Endothelial cell of umbilical vein (primary cell): ENCODE measurements at places on chromosomes 1 and 21.

- H3K4me3 ChIP-seq, result no peak overlapping the region
- no peak overlapping the region for H3K27ac ChIP-seq
- no peak for DNase-seq
Measured at GRCh38 chr1:63688302-63688890, 85.4 kb upstream of the ROR1 start.

GRCh38 chr1:43366601-43367025 is 1.2 kb downstream of the ELOVL1 start:
- peaks cover 26% of the 10 kb centered on the region for H3K4me1 ChIP-seq
- no peaks in the 10 kb centered on the region for H3K27me3 ChIP-seq
- peaks cover 12% of the 10 kb centered on the region for H3K36me3 ChIP-seq
- DNase-seq, result no peak
- H3K27ac ChIP-seq, result peak overlapping the region; percentile 57
- H3K4me3 ChIP-seq, result peak overlapping the region; percentile 70

DNA sequence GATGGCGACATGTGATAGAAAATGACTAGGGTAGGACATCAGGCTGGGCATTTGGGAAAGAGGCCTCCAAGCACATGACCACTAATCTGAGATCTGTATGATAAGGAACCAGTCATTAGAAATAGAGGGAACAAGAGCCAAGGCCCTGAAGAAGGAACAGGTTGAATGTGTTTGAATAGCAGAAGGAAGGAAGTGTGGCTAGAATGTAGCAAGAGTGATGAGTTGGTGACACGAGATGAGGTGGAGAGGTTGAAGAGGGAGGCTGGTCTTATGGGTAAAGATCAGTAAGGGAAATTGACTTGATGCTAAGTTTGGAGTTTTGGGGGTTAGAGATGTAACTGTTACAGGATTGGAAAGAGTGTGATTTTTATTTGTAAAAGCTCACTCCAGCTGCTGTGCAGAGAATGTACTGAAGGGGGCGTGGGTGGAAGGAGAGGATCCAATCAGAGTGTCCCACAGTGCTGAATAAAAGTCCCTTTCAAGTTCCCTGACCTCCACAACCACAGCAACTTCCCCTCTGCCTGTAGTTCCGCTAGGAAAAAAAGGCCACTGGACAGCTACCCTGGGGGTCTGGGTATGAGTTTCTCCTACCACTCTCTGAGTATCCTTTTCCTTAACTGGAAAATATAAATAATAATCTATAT is 295.0 kb downstream of the OMA1 start:
- peak; percentile 4 for DNase-seq
- no peaks in the 10 kb centered on the region for H3K36me3 ChIP-seq
- H3K4me1 ChIP-seq, result no peaks in the 10 kb centered on the region
- no peak overlapping the region for H3K27ac ChIP-seq
- H3K27me3 ChIP-seq, result peaks cover 21% of the 10 kb centered on the region

GRCh38 chr21:34590520-34590919 is 24.4 kb downstream of the RCAN1 start:
- no peak for DNase-seq
- H3K27me3 ChIP-seq, result no peaks in the 10 kb centered on the region
- no peak overlapping the region for H3K27ac ChIP-seq
- no peak overlapping the region for H3K4me3 ChIP-seq

DNA sequence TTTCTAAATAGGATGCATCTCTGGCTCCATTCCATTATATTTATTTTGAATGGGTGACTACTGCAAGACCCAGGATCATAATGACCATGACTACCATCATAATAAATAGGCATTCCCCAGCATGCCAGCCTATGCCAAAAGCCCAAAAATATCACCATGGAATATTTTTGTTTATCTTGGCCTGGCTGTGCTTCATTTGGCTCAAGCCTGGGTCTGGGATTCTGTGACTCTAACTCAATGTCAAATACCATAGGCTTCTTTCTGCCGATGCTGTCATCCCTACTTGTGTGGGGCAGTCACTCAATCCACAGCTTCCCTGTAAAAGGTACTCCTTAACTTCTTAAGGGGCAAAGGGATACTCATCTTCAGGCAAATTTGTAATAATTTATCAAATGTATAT is 66.6 kb downstream of the DIRAS3 start:
- DNase-seq, result no peak
- H3K4me1 ChIP-seq, result peaks cover 2% of the 10 kb centered on the region
- H3K36me3 ChIP-seq, result no peaks in the 10 kb centered on the region

DNA sequence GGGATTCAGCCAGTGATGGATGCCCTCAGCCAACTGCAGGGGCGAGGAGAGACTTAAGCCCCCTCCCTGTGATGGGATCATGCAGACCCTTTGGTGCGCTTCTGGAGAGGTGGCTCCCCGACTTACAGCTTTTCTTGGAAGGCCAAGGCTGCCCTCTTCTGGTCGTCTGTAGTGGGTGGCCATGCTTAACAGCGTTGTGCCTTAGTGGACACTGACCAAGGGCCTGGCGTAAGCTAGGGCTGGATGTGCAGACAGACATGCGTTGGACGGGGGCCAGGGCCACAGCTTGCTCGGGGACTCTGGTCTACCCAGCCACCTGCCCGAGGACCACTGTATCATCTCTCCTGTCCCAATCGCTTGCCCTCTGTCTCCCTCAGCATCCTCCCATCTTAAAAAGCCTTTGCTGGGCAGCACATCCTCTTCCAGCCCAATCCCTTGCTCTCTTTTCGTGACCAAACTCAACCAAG is 5.5 kb downstream of the AZIN2 start:
- H3K27ac ChIP-seq, result no peak overlapping the region
- no peaks in the 10 kb centered on the region for H3K36me3 ChIP-seq
- no peak overlapping the region for H3K4me3 ChIP-seq
- peaks cover 3% of the 10 kb centered on the region for H3K4me1 ChIP-seq
- H3K27me3 ChIP-seq, result peaks cover 11% of the 10 kb centered on the region
- DNase-seq, result peak; percentile 77
